ENCODE measurements at places on chromosomes 5 and 9. TPM values are rescaled to one million over a fixed set of nuclear protein-coding genes. Genes with fewer than 3 reads are reported as not detected.

GABRG2 gene
- total RNA-seq, result under 0.01 TPM

CAMLG gene
- total RNA-seq, result 5.2 TPM

HEMGN gene
- 218 TPM for total RNA-seq

PTPRD gene
- total RNA-seq, result 2.4 TPM

GFI1B gene
- 53.6 TPM for total RNA-seq

SPINK5 gene
- not detected for total RNA-seq

GLRA1 gene
- not detected for total RNA-seq

TBCA gene
- total RNA-seq, result 62.5 TPM

PLPP7 gene
- 0.59 TPM for total RNA-seq

PCDHGC3 gene
- total RNA-seq, result 3.7 TPM

C9orf40 gene
- 1.3 TPM for total RNA-seq

DNA sequence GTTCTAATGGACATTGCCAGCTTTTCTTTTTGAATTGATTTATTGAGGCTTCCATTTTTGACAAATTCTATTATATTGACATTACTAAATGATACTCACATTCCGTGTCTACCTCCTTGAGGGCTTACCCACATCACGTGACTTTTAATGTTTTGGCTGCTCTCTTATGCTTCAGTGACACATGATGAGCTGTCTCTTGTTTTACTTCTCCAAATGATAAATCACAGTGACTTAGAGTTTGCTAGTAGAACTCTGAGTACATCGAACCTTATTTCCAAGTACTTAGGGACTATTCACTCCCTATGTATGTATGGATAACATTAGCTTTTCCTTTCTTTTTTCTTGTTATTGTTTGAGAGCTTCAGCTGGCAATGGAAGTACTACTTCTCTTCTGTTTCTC, 169.8 kb upstream of the KCNN2 start:
- H3K27ac ChIP-seq, result no peak overlapping the region
- DNase-seq, result no peak
- no peaks in the 10 kb centered on the region for H3K27me3 ChIP-seq
- H3K4me1 ChIP-seq, result no peaks in the 10 kb centered on the region
- no peak overlapping the region for H3K4me3 ChIP-seq

DNA sequence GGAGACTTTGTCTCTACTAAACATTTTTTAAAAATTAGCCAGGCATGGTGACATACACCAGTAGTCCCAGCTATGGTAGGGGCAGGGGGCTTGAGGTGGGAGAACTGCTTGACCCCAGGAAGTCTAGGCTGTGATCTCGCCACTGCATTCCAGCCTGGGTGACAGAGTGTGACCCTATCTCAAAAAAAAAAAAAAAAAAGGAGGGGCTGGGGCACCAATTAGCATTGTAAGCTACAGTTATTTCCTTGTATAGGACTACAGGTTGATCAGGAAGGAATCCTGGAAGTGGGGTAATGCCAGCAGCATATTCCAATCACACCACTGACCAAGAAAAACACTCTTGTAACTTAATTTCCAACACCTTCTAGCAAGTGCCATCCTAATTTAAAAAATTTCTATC, 32.1 kb downstream of the PWWP2A start:
- no peaks in the 10 kb centered on the region for H3K27me3 ChIP-seq
- no peak overlapping the region for H3K4me3 ChIP-seq
- H3K27ac ChIP-seq, result no peak overlapping the region
- no peak for DNase-seq
- H3K4me1 ChIP-seq, result no peaks in the 10 kb centered on the region

GRCh38 chr9:120410925-120411501, 169.0 kb downstream of the CDK5RAP2 start:
- no peak overlapping the region for H3K27ac ChIP-seq
- no peak for DNase-seq
- no peaks in the 10 kb centered on the region for H3K27me3 ChIP-seq

- H3K27ac ChIP-seq, result peak overlapping the region; percentile 95
- H3K36me3 ChIP-seq, result no peaks in the 10 kb centered on the region
- peaks cover 15% of the 10 kb centered on the region for H3K4me1 ChIP-seq
- H3K27me3 ChIP-seq, result no peaks in the 10 kb centered on the region
- H3K4me3 ChIP-seq, result no peak overlapping the region
Observed at GRCh38 chr9:112119225-112120029, 55.7 kb downstream of the SUSD1 start.

DNA sequence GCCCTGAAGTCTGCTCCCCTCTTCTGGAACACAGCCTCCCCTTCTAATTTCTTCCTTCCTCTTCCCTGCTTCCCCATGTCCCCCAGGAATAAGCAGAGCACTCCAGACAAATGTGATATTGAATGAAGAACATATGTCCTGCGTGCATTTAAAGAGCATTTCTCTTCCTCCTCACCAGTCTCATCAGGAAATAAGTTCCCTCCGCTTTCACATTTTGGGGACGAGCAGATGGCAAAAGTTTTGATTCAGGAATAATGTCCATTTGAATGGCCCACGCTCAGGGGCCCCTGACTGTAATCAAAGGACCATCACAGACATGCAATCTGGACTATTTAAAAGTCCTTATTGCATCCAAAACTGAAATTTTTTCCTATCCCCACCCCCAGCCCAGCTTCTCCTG, 316.1 kb downstream of the CDK5RAP2 start:
- no peaks in the 10 kb centered on the region for H3K4me1 ChIP-seq
- H3K27ac ChIP-seq, result no peak overlapping the region
- H3K36me3 ChIP-seq, result no peaks in the 10 kb centered on the region
- H3K4me3 ChIP-seq, result no peak overlapping the region
- DNase-seq, result no peak

- H3K27me3 ChIP-seq, result no peaks in the 10 kb centered on the region
- no peak overlapping the region for H3K4me3 ChIP-seq
- no peak overlapping the region for H3K27ac ChIP-seq
- no peak for DNase-seq
- H3K4me1 ChIP-seq, result no peaks in the 10 kb centered on the region
Observed at GRCh38 chr9:124828489-124829333, 24.5 kb upstream of the WDR38 start.

DNA sequence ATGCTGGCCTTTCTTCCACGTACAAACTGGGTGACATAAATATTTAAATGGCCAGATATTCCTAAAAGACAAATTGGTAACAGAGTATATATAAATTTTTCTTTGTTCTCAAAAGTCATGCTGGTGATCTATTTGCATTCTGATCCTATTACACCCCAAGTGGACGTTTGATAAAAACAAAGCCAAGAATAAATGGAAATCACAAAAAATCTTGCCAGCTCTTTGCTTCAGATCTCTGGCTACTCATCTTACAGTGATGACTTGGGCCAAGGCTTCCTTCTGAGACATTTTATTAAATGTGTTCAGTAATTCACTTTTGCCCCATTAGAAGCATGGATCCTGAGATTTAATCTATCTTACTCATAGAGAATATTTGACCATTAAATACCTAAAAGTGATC, 444.3 kb upstream of the PIK3R1 start:
- no peaks in the 10 kb centered on the region for H3K36me3 ChIP-seq
- no peak overlapping the region for H3K4me3 ChIP-seq
- no peak for DNase-seq
- no peaks in the 10 kb centered on the region for H3K27me3 ChIP-seq
- no peak overlapping the region for H3K27ac ChIP-seq

DNA sequence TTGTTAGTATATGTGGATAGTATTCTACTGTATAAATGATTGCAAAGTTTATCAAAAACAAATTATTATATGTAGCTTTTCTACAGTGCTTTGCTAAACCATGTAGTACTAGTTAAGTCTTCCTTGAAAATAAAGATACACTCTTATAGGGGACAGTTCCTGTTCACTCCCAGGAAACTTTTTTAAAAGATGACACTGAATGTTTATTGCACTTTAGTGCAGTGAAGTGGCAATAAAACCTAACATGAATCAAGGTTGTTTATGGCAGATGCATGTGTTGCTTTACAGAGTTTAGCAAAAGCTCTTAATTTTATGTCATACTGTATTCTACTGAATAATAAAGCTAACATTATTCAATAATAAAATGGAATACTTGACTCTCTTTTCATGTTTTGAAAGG, 51.7 kb downstream of the GABRA1 start:
- no peaks in the 10 kb centered on the region for H3K36me3 ChIP-seq
- H3K27ac ChIP-seq, result no peak overlapping the region
- no peak overlapping the region for H3K4me3 ChIP-seq
- no peaks in the 10 kb centered on the region for H3K4me1 ChIP-seq

- no peaks in the 10 kb centered on the region for H3K4me1 ChIP-seq
- no peaks in the 10 kb centered on the region for H3K36me3 ChIP-seq
- no peak for DNase-seq
- H3K27ac ChIP-seq, result no peak overlapping the region
- H3K27me3 ChIP-seq, result no peaks in the 10 kb centered on the region
- H3K4me3 ChIP-seq, result no peak overlapping the region
Observed at GRCh38 chr5:132114150-132115121, 40.8 kb downstream of the CSF2 start.

GRCh38 chr9:6614489-6614888, 31.0 kb downstream of the GLDC start:
- peaks cover 10% of the 10 kb centered on the region for H3K36me3 ChIP-seq
- H3K27ac ChIP-seq, result no peak overlapping the region
- H3K27me3 ChIP-seq, result no peaks in the 10 kb centered on the region
- peaks cover 13% of the 10 kb centered on the region for H3K4me1 ChIP-seq
- no peak for DNase-seq

DNA sequence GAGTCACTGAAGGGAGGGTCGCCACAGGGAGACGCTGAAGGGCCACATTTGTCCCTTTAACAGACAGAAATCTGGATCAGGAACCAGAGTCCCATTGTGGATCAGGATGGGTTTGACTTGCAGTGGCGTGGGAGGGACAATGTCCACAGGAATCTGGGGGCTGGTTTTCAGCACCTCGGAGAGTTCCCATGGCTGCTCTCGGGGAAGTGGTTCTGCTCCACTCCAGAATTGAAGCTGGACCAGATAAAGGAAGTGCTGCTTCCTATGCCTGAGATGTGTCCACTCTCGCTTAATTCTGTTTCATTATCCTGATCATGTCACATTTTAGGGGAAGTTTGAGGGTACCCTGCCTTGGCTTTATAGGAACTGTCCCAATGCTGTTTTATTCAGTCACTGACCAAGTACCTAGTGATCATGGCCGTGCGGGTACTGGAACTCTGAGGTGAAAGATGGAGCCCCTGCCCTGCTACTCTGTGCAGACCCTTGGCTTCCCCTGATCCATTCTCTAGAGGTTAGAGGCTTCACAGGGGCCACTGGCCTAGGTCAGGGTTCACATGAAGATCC, 28.7 kb downstream of the ENHO start:
- no peak overlapping the region for H3K4me3 ChIP-seq
- no peak overlapping the region for H3K27ac ChIP-seq
- H3K36me3 ChIP-seq, result no peaks in the 10 kb centered on the region

DNA sequence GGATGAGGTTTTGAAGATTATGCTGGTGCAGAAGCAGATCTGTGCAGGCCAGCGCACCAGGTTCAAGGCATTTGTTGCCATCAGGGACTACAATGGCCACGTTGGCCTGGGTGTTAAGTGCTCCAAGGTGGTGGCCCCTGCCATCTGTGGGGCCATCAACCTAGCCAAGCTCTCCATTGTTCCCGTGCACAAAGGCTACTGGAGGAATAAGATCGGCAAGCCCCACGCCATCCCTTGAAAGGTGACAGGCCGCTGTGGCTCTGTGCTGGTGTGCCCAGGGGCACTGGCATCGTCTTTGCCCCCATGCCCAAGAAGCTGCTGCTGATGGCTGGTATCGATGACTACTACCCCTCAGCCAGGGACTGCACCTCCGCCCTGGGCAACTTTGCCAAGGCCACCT, 142.5 kb downstream of the SPATA31D1 start:
- H3K27me3 ChIP-seq, result no peaks in the 10 kb centered on the region
- no peak for DNase-seq
- H3K27ac ChIP-seq, result no peak overlapping the region
- H3K4me3 ChIP-seq, result no peak overlapping the region
- H3K36me3 ChIP-seq, result no peaks in the 10 kb centered on the region
- no peaks in the 10 kb centered on the region for H3K4me1 ChIP-seq

- no peak overlapping the region for H3K27ac ChIP-seq
- peak; percentile 34 for DNase-seq
- no peaks in the 10 kb centered on the region for H3K27me3 ChIP-seq
- H3K36me3 ChIP-seq, result no peaks in the 10 kb centered on the region
- peaks cover 11% of the 10 kb centered on the region for H3K4me1 ChIP-seq
Observed at GRCh38 chr9:87810008-87810407, 72.7 kb upstream of the SPATA31E1 start.

DNA sequence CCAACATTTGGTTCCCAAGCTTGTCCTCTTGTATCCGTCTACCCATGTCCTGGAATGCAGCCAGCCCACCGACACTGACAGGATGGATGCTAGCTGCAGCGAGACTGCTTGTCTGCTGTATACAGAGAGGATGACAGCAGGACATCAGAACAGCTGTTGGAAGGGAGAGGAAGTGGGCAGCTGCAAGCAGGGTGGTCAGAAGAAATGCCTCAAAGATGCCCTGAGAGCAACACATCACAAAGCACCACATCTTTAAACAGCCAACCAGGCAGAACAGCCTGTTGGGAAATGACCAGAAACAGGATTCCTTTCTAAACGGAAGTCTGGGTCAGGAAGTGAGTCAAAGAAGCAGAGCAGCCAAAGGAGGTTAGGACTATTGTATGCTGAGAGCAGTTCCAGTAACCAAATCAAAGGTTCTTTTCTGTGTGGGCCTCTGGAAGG, 219.1 kb downstream of the NDUFS4 start:
- no peaks in the 10 kb centered on the region for H3K4me1 ChIP-seq
- no peaks in the 10 kb centered on the region for H3K36me3 ChIP-seq

DNA sequence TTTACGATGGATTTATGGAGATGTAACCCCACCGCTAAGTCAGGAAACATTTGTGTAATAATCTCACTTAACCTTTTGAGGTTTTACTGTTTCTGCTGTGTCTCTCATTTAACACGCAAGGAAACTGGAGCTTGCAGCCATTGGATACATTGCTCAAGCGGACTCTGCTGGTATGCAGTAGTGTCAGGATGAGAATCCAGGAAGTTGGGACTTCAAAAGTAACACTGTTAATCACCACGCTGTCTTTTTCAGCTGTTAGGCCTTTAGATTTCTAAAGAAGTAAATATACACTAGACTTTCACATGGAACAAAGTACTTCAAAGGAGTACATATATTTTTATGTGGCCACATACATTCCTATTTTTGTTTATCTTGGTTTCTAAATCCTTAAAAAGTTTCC, 114.7 kb downstream of the LPAR1 start:
- no peaks in the 10 kb centered on the region for H3K36me3 ChIP-seq
- no peaks in the 10 kb centered on the region for H3K27me3 ChIP-seq
- H3K4me3 ChIP-seq, result no peak overlapping the region
- no peak for DNase-seq
- no peaks in the 10 kb centered on the region for H3K4me1 ChIP-seq

DNA sequence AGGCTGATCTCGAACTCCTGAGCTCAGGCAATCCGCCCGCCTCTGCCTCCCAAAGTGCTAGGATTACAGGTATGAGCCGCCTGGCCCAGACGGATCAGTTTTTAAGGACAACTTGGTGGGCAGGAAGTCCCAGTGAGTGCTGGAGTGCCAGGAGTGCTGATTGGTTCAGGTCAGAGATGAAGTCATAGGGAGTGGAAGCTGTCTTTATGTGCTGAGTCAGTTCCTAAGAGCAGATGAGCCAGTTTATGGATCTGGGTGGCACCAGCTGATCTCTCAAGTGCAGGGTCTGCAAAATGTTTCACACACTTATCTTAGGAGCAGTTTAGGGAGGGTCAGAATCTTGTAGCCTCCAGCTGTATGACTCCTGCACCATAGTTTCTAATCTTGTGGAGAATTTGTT, 292.1 kb upstream of the ELAVL2 start:
- no peak for DNase-seq
- no peaks in the 10 kb centered on the region for H3K36me3 ChIP-seq
- no peak overlapping the region for H3K27ac ChIP-seq
- no peaks in the 10 kb centered on the region for H3K27me3 ChIP-seq
- H3K4me3 ChIP-seq, result no peak overlapping the region
- H3K4me1 ChIP-seq, result no peaks in the 10 kb centered on the region

Measured in liver (tissue), 10 donors.